ENCODE measurements at places on chromosomes 7 and 10. TPM values are rescaled to one million over a fixed set of nuclear protein-coding genes. Genes with fewer than 3 reads are reported as not detected.

DNA sequence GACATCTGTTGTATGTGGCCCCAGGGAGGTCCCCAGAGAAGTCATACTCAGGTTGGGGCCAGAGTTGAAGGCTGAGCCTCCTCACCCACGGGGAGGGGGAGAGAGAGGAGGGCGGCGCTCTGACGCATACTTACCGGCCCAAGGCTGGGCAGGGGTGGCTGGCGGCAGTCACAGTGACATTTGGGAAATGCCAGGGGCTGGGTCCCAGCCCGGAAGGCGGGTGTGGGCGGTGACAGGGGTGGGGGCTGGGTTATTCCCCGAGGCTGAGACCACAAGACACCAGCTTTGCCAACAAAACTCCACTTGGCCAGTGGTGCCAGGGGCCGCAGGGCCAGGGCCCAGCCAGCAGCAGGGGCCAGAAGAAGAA lies 41.1 kb downstream of the RASGEF1A start:
- H3K4me1 ChIP-seq, result peaks cover 39% of the 10 kb centered on the region
- DNase-seq, result no peak
- H3K27ac ChIP-seq, result no peak overlapping the region
- no peak overlapping the region for H3K4me3 ChIP-seq

DNA sequence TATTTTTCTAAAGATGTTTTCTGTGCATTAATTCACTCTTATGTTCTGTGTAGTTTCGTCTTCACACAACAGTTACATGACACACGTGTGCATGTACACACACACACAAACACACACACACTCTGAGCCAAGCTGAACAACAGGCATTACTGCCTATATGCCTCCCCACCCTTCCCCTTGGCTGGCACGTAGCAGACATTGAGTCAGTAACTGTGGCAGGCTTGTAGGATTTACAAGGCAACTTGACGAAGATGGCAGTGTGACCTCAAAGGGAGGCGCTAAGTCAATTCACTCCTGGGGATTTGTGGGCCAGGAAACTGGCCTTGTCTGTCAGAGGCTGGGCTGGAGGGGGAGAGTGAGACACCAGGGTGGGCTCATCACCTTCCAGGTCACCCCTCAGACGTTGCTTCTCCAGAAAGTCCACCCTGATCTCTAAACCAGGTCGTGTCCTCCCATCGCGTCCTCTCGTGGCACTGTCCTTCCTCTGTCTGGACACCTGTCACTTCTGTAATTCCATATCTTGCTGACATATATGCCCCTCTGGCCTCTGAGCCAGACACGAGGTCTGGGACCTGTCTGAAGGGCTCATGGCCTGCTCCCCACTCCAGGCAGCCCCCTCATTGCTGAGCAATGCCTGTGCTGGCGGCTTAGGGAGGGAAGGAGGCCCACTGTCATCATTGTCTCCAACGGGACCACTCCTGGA lies 41.1 kb upstream of the INPP5A start:
- no peak overlapping the region for H3K4me3 ChIP-seq
- DNase-seq, result no peak
- no peaks in the 10 kb centered on the region for H3K36me3 ChIP-seq
- no peaks in the 10 kb centered on the region for H3K4me1 ChIP-seq
- no peaks in the 10 kb centered on the region for H3K27me3 ChIP-seq
- no peak overlapping the region for H3K27ac ChIP-seq

- no peak overlapping the region for H3K27ac ChIP-seq
- no peaks in the 10 kb centered on the region for H3K27me3 ChIP-seq
- H3K4me3 ChIP-seq, result no peak overlapping the region
- no peaks in the 10 kb centered on the region for H3K36me3 ChIP-seq
- no peak for DNase-seq
- no peaks in the 10 kb centered on the region for H3K4me1 ChIP-seq
Measured at GRCh38 chr10:1633783-1634182, 103.5 kb downstream of the ADARB2 start.

- H3K36me3 ChIP-seq, result no peaks in the 10 kb centered on the region
- DNase-seq, result no peak
- no peaks in the 10 kb centered on the region for H3K27me3 ChIP-seq
- H3K27ac ChIP-seq, result no peak overlapping the region
- no peak overlapping the region for H3K4me3 ChIP-seq
Measured at GRCh38 chr7:118573085-118573484, 348.6 kb downstream of the ANKRD7 start.

DNA sequence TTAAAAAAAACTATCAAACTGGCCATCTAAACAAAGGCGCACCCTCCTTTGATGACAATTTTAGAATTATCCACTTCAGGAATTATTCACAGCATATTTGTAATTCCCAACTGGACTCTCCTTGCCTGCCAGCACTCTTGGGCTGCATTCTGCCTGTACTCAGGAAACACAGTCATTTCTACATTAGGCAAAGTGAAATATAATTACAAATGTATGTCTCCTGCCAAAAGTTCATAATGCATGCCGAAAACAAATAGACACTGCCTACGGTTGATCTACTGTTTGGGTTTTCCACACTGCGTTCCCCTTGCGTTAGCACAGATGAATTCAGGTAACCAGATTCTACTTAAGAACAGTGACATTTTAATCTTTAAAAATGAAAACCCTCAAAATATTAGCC lies 1.9 kb downstream of the HGF start:
- no peak overlapping the region for H3K4me3 ChIP-seq
- DNase-seq, result no peak
- no peaks in the 10 kb centered on the region for H3K4me1 ChIP-seq
- no peak overlapping the region for H3K27ac ChIP-seq
- H3K27me3 ChIP-seq, result no peaks in the 10 kb centered on the region

GRCh38 chr10:76150876-76151288 lies 719.5 kb downstream of the LRMDA start:
- H3K4me1 ChIP-seq, result no peaks in the 10 kb centered on the region
- H3K4me3 ChIP-seq, result no peak overlapping the region
- no peaks in the 10 kb centered on the region for H3K36me3 ChIP-seq
- no peak overlapping the region for H3K27ac ChIP-seq
- H3K27me3 ChIP-seq, result no peaks in the 10 kb centered on the region
- DNase-seq, result no peak

DNA sequence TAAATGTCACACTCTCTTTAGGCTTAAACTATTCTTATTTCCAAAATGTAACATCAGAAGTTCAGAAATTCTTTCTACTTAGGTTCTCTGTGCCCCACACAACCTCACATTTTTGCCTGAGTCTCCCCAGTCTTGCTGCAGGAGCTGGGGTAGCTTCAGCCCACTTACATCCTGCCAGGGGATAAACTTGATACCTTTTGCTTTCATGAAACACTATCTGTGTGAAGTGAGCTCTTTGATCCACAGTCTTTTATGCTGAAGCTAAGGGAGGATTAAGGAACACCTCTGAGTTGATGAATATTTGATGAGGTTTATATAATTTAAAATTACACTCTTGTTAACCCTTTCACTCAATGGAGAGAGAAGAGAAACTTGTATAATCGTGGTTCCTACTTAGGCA lies 341.0 kb downstream of the AUTS2 start:
- DNase-seq, result no peak
- H3K36me3 ChIP-seq, result no peaks in the 10 kb centered on the region
- no peaks in the 10 kb centered on the region for H3K4me1 ChIP-seq
- H3K27me3 ChIP-seq, result no peaks in the 10 kb centered on the region
- H3K4me3 ChIP-seq, result no peak overlapping the region

DNA sequence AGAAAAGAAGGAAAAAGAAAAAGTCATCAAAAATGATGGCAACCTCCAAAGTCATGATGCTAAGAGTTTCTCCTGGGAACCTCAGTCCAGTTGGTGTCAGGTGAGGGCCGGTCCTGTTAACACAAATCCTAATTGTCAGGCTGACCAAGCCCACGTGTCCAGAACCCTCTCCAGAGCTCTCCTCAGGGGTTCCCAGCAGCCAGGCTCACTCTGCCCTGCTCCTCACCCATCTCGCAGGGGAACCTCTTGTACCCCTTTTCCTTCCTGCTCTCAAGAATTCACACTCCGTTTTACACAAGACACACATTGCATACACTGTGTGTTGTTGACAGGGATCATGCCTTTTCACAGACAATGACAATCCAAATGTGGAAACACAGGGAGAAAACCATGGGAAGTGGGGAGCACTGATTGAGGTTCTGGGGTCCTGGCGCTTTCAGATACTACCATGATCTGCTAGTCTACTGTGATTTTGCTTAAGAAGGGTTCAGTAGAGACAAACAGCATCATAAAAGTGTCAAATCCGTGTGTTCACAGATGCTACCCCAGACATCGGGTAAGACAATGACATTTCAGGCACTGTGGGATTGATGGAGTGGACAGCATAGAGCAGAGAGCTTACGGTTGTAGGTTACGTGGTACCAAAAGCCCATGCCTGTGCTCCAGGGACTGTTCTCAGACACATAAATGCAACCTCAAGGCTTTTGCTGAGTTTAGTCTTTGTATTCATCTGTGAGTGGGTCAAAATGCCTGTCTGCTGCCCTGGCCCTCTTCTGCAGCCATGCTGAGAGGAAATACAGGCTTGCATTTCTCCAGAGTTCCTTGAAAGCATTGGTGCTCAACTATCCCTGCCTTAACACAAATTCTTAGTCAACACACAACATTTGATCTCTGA lies 16.0 kb downstream of the IL2RA start:
- H3K27ac ChIP-seq, result no peak overlapping the region
- H3K27me3 ChIP-seq, result no peaks in the 10 kb centered on the region
- DNase-seq, result no peak
- no peaks in the 10 kb centered on the region for H3K36me3 ChIP-seq

The CYP2W1 gene
- total RNA-seq, result not detected

All from CD8-positive, alpha-beta memory T cell (primary cell).